MG63 (cell line): ENCODE measurements at places on chromosomes 3 and 15.

DNA sequence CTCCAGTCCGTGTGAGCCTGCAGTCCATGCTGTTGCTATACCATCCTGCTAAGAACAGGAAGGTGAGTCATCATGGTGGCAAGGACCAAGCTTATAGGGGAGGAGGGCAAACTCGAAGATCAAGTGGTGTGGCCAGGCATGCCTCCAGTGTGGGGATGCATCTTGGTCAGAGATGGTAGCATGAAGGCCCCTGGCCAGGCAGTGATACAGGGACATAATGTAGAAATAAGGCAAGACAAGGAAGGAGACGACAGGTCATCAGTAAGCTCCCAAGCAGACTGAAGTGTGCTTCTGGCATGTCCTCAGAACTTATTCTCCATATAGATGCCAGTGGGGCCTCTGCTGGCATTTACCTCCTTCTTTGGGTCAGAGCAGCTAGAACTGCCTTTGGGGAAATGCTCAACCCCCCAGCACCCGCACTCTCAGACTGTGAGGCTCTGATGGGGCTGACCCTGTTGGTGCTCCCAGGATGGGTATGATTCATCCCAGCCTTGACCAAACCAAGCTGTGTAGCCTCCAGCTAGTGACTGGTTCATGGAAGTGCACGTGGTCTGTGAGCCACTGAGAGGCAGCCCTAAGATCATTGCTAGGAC is 52.5 kb upstream of the ATP2B2 start:
- peak; percentile 76 for DNase-seq

DNA sequence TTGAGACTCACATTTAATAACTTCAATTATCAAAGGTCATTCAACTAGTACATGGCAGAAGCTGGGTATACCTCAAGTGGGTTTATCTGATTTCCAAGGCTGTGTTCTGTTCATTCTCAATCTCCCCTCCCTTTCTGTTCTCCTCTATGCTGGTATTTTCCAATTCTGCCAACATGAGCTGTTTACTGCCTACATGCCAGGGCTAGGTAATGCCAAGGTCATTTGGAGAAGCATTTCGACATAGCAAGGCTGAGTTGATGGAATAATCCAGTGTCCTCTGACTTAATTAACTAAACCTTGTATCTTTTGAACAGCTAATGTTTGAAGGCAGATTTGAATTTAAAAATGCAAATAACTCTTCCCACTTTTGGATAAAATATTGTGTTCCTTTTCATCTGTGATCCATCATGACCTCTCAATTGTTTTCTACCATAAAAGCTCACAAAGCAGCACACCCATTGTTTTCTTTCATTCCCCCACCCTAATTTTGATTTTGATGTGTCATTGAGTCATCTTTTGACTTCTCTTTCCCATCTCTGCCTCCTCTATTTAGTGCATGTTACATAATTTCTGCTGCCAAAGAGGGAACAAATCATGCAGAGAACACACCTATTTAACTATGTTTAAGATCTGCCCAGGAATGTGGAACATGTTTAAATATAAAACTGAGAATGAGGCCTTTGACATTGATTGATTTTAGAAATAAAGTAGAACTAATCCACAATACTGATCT is 308.8 kb upstream of the NR2E3 start:
- DNase-seq = no peak

GRCh38 chr15:92101708-92102394 is 248.3 kb downstream of the SLCO3A1 start:
- DNase-seq = no peak

- no peak for DNase-seq
Measured at GRCh38 chr3:136255672-136256406, 5.7 kb downstream of the PCCB start.

- no peak for DNase-seq
Measured at GRCh38 chr15:44530653-44531052, 6.3 kb upstream of the EIF3J start.

DNA sequence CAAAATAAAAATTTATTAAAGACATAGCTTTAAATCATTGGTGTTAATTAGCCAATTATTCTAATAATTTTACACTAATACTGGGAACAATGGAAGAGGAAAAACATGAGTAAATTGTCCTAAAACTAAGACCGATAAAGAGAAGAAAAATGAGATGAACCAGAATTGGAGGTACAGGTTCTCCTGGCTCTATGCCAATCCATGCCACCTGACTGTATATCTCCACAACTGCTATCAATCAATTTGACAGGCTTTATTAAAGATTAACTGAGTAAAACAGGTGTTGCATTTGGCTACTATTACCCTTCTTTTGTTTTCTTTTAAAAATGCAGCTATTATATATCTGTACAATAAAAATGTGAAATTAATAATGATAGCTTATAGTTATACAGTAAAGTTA is 850.0 kb downstream of the CADM2 start:
- no peak for DNase-seq

DNA sequence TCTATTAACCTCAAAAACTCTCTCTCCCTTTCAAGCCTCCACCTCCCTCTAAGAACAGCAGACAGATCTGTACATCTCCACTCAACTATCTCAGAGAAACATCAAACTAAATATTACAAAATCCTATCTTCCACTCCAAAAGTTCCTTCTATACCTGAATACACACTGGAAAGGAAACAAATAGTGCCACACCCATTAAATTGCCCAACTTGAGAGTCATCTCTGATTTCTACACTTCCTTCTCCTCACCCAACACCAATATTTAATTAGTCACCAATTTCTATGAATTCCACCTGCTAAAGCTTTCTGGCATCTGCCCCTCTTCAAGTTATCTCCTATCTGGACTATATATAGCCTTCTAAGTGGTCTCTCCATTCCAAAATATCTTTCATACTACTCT is 65.8 kb downstream of the PEAK1 start:
- no peak for DNase-seq

DNA sequence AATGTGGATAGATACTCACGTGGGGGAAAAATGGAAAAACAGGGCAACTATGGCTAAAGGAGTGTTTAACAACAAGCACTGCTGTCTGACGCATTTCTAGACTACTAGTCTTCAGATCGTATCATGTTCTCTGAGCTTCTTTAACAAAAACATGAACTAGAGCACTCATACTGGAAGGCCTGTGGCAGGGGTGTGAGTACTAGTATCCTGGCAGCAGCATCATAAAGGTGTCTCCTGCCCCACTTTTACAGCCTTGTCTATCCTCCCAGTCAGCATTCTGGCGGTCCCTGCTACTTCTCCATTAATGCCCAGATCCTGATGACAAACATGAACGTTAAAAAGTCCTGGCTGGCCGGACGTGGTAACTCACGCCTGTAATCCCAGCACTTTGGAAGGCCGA is 4.0 kb downstream of the FMN1 start:
- DNase-seq = no peak

DNA sequence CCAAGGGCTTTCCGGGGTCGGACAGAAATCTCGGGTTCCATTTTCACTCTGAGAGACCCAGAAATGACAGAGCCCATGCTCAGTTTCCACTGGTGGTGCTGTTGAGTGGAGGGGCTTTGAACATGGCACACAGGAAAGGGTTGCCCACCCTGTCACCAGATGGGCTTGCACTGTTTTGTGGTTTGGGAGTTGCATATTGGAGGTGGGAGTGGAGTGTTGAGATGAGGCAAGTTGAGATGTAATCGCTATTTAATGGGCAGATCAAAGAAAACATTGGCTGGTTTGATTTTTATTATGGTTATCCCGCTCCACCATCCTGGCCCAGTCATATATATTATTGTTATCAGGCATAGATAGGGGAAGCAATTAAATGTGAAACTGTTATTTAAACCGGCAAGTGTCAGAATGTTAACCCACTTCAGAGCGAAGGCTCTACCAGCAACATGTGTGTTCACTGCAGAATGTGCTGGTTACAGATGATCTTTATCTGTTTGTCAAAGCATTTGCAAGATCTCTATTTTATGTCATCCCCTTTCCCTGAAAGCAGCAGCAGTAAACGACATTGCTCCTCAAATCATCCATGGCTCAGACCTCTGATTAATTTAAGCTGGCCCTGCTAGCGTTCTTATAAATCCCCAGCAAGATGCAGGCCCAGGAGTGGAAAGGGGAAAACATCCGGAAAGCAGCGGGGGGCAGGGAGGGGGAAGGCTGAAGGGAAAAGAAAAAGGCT is 58.3 kb upstream of the TSEN2 start:
- DNase-seq = no peak

GRCh38 chr3:170689893-170690660 is 104.2 kb upstream of the SLC7A14 start:
- peak; percentile 80 for DNase-seq

- DNase-seq = no peak
Measured at GRCh38 chr3:84008623-84009022, 950.2 kb upstream of the CADM2 start.

DNA sequence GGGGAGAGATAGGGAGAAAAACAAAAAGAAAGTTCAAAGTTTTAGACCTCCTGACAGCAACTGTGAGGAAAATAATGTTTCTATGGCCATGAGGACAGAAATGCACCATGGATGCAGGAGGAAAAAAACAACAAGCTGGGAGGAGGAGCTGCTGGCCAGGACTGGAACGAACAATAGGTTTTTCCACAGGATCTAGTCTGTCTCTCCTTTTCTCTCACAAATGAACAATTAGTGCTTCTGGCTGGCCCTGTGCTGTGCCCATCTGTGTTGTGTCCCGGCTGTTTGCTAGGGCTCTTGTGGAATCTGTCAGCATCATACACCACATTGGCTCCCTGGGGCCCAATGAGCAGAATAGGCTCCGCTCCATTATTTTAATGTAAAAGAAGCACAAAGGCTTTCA is 15.2 kb downstream of the GK5 start:
- no peak for DNase-seq

DNA sequence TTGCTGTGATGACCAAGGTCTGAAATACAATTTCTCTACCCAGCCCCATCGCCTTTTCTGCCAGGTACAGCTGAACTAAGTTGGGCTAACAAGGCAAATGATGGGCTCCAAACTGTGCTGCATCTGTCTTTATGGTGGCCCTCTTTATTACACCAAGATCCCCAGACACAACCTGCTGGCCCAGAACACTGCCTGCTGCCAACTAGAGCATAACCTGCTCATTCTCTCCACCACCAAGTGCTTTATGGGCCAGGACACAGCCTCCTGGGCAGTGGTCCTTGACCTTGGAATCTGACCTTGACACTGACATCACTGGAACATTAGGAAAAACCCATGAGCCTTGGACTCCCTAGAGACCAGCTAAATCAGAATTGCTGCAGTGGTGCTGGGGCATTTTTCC is 3.3 kb downstream of the LINS1 start:
- no peak for DNase-seq

DNA sequence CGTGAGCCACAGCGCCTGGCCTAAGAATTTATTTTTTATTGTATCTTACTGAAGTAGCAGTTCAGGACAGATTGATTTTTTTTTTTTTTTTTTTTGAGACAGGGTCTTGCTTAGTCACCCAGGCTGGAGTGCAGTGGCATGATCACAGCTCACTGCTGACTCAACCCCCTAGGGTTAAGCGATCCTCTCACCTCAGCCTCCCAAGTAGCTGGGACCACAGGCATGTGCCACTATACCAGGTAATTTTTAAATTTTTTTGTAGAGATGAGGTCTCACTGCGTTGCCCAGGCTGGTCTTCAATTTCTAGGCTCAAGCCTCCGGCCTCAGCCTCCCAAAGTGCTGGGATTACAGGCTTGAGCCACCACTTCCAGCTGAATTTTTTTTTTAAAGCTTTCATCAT is 99.8 kb upstream of the HERC1 start:
- peak; percentile 67 for DNase-seq

GRCh38 chr3:139427283-139428060 is 38.0 kb upstream of the COPB2 start:
- no peak for DNase-seq

GRCh38 chr15:49656734-49657133 is 35.9 kb downstream of the DTWD1 start:
- no peak for DNase-seq

DNA sequence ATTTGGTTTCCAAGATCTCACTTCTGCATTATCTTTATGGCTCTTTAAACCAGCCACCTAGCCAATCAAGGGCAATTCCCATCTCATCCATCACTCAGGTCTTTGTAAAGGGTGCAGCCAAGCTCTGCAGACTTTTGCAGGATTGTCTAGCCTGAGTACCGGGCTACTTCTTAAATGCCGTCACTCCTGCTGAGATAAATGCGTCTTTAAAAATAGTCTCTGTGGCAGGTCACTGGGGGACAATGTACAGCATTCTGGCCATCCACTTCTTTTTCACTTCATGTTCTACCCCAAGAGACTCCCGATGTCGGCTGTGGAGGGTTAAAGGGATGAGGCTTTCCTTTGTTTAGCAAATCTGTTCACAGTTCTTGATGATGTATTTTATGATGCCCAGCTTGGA is 194.7 kb downstream of the SV2B start:
- DNase-seq = no peak

DNA sequence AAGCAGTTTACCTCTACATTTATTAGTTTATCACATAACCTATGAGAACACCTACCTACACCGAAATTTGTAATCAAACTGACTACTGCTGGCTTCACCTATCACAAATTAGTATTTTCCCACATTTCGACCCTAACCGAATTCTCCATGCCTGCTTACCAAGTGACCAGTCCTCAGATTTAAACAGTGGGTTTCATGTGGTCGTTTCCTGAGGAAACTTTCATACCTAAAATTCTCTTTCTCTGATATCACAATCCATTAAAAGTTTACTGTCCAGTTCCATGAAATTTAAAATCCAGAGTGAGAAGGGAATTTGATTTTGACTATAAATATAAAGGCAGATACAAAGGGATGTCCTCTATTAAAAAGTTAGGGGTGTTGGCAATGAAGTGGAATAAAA is 1.9 kb downstream of the PLOD2 start:
- no peak for DNase-seq

- no peak for DNase-seq
Measured at GRCh38 chr3:56677286-56677685, 5.8 kb downstream of the TASOR start.

GRCh38 chr15:93341164-93341563 is 252.2 kb upstream of the RGMA start:
- no peak for DNase-seq

GRCh38 chr3:99624496-99625236 is 13.7 kb upstream of the COL8A1 start:
- DNase-seq = no peak

GRCh38 chr3:132189601-132190000 is 127.6 kb upstream of the ACP3 start:
- no peak for DNase-seq

DNA sequence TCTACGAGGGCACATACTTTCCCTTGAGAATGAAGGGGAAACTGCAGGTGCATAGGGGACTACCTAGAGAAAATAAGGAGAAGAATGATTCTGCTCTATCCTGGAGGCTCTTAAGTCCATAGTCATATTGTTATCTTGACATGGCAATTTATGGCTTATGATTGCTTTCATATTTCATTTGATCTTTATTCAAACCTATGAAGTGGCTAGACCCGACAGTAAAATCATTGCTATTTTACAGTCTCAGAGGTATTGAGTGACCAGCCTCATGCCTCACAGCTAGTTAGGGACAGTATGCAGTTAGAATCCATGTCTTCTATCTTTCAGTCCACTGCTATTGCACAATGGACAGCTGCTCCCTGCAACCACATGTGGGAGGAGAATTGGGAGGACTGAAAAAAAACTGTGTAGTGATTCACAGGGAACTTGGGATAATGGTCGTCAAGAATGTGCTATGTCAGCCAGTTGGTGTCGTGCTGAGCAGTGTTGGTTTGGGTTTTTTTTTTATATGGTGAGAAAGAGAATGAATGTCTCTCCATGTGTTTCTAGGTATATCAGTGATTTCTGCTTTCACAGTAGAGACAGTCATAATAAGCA is 63.2 kb upstream of the SPPL2A start:
- DNase-seq = peak; percentile 57

GRCh38 chr15:88747111-88747510 is 56.1 kb upstream of the ACAN start:
- no peak for DNase-seq
